ENCODE measurements at places on chromosomes 2 and 18. TPM values are rescaled to one million over a fixed set of nuclear protein-coding genes. Genes with fewer than 3 reads are reported as not detected.

DNA sequence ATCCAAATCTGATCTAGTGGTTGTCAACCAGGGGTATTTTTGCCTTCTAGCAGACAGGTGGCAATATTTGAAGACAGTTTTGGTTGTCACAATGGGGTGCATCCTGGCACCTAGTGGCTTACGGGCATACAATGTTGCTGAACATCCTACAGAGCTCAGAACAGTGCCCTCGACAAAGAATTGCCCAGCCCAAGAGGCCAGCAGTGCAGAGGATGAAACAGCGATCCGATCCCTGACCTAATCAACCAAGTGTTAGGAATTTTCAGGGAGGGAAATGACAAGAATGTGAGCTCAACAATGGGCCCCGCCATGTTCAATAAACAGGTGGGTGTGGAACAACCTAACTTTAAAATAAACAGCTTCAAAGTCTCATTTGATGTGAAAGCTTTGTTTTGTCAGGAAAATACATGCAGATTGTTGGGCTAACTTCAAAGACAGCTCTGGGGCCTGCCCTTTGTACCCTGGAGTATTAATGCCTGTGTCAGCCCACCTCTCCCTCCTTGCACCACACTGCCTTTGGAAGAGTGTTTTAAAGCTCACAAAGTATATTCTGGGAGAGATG lies 22.5 kb upstream of the SCYGR5 start:
- no peak for DNase-seq

GRCh38 chr2:37324536-37324785 lies 172 bp downstream of the PRKD3 start:
- DNase-seq = peak; percentile 70

DNA sequence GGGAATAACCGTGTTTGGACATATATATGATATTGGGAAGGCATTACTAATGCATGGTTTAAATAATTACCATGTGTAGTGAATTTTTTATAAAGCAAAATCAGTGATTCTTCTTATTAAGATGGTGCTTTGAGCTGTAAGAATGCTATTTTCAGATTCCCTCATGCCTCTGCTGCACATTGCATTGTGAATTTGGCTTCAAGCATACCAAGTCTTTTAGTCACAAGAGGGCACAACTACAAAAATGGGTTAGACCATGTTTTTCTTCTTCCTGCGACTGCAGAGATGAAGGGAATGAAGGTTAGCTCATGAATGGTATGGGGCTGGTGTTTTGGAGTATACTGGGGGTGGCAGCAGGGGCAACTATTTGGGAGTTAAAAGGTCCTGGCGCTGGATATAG lies 320.1 kb downstream of the SLC4A3 start:
- DNase-seq = no peak

Gene PCBP1
- 527 TPM for total RNA-seq

GRCh38 chr2:22821458-22821857 lies 563.5 kb upstream of the KLHL29 start:
- DNase-seq = no peak

DNA sequence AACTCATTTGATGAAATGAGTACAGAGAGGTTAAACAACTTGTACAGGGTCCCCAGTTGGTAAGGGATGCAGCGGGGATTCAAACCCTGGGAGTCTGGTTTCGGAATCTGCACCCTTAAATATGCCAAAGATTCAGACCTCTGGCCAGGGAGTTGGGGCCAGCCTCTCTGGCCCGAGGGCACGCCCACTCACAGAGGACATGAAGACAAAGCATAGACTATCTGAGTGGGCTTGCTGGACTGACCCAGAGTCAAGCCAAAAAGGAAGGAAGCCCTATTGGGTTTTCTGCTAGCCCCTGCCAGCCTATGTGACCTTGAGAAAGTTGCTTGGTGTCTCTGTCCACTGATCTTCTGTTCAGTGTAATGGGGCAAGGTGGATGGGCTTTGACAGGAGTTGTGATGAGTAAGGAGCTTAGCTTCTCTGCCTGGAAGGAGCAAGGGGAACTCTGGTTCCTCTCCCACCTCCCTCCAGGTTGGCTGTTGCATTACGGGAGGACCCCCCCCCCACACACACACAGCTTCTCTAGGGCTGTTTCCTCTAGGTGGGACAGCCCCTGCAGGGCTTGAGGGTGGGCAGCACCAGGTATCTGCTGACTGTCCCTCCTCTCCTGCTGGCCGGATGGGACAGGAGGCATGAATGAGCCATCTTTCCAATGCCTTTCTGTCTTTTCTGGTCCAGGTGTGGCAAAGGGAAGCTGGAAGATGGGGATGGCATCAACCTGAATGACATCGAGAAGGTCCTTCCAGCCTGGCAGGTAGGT lies 131.3 kb downstream of the CTIF start:
- no peak for DNase-seq

- no peak for DNase-seq
Measured at GRCh38 chr2:219434718-219435525, at the start of gene SPEG. TSS of gene SPEG (plus strand) at chr2:219434843. CDS start at chr2:219434978, 135 bp downstream.

GRCh38 chr2:181779288-181780021 lies 99.1 kb upstream of the NEUROD1 start:
- DNase-seq = no peak

DNA sequence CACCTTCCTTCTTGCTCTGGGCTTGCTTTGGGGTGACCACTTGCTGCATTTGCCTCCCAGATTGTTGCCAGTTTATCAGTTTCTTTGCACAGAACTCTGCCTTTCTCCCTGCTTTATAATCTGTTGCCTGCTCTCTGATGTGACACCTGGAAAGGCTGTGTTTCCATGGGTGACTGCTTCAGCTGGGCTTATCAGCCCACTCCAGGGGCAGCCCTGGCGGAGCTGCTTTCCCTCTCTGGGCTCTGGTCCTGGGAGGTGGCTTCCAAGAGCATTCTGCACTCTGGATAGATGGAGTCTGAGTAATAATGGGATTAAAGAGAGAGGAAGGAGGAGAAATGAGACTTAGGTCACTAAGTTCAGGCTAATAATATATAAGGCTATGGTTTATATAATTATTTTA lies 352.7 kb downstream of the TSN start:
- no peak for DNase-seq

Gene GPR35
- 4.1 TPM for total RNA-seq

DNA sequence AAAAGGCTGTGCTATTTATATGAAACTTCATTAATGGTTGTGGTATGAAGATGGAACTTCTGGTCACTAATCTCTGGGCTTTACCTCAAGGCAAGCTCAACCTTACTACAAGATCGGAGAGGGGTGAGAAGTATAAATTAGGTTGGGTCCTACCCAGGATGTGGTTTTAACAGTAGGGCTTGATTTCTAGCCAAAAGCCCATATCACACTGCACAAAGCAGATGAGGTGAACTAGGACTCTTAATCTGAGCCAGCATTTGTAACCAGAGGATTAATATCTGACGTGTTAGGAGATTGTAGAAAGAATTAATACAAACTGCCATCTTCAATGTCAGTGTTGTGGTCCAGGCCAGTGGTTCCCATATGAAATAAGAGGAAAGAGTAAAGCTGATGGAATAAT lies 86.4 kb upstream of the RGPD4 start:
- no peak for DNase-seq

GRCh38 chr2:27306573-27307286 lies 1.5 kb downstream of the UCN start:
- DNase-seq = peak; percentile 24

DNA sequence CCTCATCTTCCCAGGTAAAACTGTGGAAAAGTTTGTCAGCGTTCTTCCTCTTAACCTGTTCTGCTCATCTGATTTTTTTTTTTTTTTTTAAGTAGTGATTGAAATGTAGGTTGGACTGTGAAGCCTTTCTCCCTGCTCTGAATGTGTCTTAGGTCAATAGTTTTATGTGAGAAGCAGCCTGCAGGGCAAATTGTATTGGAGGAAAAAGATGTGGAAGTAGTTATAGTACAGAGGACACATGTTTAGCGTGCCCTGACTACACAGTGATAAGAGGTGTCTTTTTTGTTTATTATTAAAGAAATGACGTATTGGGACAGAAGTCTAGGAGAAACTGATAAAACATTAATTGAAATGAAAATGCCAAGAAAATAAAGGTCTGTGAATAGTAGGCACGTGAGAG lies 1.5 kb downstream of the MTA3 start:
- DNase-seq = no peak

DNA sequence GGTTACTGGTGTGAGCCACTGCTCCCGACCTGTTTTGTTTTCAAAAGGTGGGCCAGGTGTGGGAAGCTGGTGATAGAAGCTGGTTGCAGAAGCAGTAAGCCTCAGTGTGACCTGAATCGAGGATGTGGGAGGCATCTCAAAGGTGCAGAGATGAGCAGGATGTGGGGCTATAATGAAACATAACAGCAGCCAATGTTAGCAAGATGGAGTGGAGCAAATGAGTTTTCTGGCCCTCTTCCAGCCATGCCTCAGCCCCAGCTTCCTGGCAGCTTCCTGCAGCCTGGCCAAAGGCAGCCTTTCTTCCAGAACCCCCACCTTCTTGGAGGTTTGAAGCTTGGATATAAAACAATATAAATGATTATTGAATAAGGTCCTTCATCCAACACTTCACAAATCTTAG lies 184.8 kb downstream of the NCK2 start:
- peak; percentile 40 for DNase-seq

GRCh38 chr2:217477583-217477982 lies 525.2 kb downstream of the TNS1 start:
- DNase-seq = no peak

DNA sequence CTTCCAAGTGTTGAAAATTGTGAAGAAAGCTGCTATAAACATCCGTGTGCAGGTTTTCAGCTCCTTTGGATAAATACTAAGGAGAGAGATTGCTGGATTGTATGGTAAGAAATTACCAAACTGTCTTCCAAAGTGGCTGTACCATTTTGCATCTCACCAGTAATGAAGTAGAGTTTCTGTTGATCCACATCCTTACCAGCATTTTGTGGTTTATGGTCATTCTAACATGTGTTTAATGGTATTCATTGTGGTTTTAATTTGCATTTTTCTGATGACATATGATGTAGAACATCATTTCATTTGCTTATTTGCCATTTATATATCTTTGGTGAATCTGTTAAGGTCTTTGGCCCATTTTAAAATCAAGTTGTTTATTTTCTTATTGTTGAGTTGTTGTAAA lies 260.7 kb downstream of the SPAG16 start:
- DNase-seq = no peak

Gene PTPRN
- total RNA-seq = not detected

DNA sequence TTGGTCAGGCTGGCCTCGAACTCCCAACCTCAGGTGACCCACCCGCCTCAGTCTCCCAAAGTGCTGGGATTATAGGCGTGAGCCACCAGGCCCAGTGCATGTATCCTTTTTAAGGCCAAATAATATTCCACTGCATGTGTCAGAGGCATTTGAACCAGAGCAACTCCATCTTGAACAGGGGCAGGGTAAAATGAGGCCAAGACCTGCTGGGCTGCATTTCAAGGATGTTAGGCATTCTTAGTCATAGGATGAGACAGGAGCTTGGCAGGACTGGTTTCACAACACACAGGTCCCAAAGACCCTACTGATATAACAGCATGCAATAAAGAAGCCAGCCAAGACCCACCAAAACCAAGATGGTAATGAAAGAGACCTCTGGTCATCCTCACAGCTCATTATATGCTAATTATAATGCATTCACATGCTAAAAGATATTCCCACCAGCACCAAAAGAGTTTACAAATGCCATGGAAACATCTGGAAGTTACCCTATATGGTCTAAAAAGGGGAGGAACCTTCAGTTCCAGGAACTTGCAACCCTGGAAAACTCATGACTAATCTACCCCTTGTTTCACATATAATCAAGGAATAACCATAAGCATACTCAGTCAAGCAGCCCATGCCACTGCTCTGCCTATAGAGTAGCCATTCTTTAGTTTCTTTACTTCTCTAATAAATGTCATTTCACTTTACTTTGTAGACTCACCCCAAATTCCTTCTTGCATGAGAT lies 204.6 kb downstream of the RAB3GAP1 start:
- DNase-seq = no peak

Gene HES6
- 1.8 TPM for total RNA-seq

- no peak for DNase-seq
Measured at GRCh38 chr2:80185091-80185490, 119.5 kb downstream of the LRRTM1 start.

Gene MATN3
- not detected for total RNA-seq

GRCh38 chr2:240481720-240482119 lies 46.3 kb downstream of the GPC1 start:
- no peak for DNase-seq

DNA sequence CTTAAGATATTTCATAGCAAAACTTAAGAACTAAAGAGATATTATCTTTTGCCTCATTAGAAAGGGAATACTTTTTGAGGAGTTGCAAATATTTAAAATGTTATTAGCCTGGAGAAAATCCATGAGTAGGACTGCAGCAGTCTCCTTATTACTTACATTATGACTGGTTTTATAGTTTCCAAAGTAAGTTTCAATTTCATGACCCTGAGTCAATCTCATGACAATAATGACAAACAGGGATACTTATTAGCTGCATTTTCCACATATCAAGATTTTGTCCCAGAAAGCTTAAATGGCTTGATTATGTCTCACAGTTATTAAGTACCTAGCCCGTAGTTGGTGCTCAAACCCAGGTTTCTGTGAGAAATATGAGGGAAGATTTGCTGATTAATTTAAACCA lies 150.8 kb upstream of the ZEB2 start:
- DNase-seq = no peak

DNA sequence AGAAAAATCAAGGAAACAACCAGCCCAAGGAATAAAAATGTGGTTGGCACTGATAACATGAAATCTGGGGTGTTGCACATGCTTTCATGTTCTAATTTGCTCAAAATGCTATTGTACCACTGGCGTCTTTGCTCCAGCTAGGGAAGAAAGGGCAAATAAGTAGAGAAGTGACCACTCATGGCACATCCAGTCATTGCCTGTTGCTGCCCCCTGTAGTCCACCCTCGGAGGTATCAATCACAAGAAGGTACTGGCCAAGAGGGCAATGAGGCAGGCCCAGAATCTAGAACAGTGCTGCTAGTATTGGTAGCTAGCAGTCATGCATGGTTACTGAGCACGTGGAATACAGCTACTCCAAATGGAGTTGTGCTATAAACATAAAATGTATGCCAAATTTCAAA lies 213.4 kb downstream of the CDCA7 start:
- no peak for DNase-seq

GRCh38 chr2:101696272-101697123 lies 1.0 kb upstream of the MAP4K4 start:
- DNase-seq = peak; percentile 27

GRCh38 chr2:33373986-33374385 lies 102.5 kb upstream of the RASGRP3 start:
- no peak for DNase-seq

DNA sequence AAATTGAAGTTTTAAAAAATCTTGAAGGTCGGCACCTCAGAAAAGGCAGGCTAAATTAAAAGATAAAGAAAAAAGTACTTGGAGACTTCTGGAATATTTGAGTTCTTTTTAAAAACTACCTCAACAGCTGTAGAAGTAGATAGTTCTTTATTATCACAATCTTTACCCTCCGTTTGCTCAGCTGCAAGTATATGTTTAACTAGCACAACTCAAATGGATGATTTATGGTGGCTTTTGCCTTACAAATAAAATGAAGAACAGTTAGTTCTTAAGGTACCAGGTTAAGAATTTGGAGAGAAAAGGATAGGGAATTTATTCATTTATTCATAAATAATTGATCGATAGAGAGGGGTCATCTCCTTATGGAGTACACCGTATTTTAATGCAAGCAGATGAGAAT lies 237.6 kb upstream of the FOSL2 start:
- no peak for DNase-seq

Gene TCF23
- total RNA-seq = not detected

Gene IKZF2
- 5.1 TPM for total RNA-seq

GRCh38 chr2:197782126-197782525 lies 3.0 kb downstream of the BOLL start:
- no peak for DNase-seq

Gene GPR45
- not detected for total RNA-seq

- DNase-seq = no peak
Measured at GRCh38 chr2:204545861-204546735, 823 bp downstream of the PARD3B start.

GRCh38 chr2:46939626-46940359 lies 24.2 kb upstream of the MCFD2 start:
- no peak for DNase-seq

Measured in activated CD4-positive, alpha-beta T cell treated with anti-CD3 and anti-CD28 coated beads, Interleukin-2, amount 10 ng/mL, durations not matched to agents 7 days and 5 days (primary cell).